ENCODE measurements at places on chromosomes 1 and 21.

DNA sequence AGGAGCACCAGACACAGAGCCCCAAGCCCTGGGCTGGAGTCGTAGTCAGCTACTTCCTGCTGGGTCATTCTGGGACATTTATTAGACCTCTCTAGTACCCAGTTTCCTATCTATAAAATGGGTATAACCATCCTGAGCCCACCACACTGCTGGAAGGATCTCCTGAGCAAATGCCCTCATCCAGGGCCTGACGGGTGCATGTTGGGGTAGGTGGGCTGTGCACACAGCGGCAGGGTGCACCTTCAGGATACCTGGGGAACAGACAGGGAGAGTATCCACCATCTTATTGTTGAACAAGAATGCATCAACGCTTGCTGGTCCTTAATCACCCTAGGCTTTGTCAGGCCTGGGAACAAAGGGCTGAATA, 191.0 kb downstream of the HIVEP3 start:
- DNase-seq = no peak

DNA sequence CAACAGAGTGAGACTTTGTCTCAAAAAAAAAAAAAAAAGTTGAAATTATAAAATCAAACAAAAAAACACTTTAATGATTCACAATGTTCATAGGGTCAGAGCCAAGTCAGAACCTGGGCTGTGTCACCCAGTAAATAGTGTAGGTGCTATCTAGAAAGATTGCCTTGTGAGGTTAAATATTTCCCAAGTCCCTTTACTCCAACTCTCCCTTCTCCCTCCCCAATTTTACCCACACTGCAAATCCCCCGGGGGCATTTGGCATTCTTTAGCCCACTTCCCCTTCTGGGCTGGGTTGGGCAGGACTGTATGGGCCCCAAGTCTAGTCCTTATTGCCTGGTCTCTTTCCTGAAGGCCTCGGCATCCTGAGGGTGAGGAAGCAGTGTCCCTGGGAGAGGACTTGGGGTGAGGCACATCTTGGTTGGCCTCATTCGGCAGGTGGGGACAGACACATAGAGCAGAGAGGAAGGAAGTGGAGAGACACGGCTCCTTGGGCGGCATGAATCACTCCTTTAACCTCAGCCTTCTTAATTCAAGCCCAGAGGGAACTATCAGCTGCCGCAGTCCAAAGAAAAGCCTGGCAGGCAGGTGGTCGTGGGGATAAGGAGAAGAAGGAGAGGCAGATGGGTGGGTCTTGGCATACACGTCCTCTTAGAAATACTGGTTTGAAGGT, 8.2 kb downstream of the ADORA1 start:
- DNase-seq = peak; percentile 82

DNA sequence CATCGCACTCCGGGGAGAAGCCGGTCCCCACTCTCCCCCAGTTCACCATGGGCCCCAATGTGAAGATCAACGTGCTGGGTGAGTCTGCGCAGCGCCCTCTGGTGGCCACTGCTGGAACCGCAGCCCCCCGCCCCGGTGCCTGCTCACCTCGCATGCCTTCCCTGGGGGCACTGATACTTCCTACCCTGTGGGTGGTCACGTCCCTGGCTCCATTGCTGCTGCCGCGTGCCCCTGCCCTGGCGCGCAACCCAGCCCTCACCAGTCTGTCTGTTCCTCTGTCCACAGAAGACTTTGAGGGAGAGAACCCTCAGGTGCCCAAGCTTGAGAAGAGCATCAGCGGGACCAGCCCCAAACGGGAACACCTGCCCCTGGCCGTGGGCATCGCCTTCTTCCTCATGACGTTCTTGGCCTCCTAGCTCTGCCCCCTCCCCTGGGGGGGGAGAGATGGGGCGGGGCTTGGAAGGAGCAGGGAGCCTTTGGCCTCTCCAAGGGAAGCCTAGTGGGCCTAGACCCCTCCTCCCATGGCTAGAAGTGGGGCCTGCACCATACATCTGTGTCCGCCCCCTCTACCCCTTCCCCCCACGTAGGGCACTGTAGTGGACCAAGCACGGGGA, 7.6 kb downstream of the EFNA3 start:
- DNase-seq = peak; percentile 60

- DNase-seq = no peak
Measured at GRCh38 chr1:7583291-7584096, 187.6 kb upstream of the VAMP3 start.

- no peak for DNase-seq
Measured at GRCh38 chr1:8083739-8084484, 57.8 kb upstream of the ERRFI1 start.

DNA sequence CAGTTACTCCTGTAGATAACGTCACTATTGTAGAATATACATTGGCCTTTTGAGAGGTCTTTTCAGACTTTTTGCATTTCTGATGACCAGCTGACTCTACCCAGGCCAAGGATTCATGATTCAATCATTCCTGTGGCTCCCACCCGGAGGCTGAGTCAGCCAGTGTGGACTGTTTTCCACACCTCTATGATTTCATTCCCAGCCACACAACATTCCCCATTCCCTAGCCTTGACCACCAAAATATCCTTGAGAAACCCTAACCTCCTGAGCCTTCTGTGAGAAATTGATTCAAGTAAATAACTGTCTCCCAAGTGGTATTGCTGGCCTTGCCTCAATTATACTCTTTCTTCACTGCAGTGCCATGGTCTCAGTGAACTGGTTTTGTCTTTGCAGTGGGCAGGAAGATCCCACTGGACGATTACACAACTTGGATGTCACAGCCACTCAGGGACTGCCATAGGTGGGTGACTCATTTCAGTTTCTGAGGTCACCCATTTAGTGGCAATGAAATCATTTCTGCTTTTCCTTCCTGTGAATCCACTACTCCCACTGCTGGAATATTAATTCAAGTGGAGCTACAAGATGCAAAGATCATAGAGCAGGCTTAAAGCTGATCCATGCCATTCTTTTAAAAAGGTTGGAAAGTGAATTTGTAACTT, 518.6 kb upstream of the ZP4 start:
- no peak for DNase-seq

DNA sequence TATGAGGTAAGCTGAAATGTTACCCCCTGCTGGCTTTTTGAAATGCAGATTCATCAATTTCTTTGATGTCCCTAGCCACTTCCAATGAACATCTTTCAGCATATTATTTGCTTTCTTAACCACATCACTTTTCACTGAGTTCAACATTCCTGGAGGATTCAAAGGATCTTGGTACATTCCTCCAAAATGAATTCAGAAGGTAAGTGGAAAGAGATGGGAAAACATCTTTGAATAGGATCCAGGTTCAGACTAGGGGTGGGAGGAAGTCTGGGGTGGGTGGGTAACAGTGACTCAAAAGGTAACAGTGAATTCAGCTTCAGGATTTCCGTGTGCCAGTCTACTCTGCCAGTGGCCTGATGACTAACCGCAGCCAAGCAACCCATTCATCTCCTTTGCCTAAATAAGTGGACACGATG, 180.7 kb downstream of the ZC3H11B start:
- no peak for DNase-seq

DNA sequence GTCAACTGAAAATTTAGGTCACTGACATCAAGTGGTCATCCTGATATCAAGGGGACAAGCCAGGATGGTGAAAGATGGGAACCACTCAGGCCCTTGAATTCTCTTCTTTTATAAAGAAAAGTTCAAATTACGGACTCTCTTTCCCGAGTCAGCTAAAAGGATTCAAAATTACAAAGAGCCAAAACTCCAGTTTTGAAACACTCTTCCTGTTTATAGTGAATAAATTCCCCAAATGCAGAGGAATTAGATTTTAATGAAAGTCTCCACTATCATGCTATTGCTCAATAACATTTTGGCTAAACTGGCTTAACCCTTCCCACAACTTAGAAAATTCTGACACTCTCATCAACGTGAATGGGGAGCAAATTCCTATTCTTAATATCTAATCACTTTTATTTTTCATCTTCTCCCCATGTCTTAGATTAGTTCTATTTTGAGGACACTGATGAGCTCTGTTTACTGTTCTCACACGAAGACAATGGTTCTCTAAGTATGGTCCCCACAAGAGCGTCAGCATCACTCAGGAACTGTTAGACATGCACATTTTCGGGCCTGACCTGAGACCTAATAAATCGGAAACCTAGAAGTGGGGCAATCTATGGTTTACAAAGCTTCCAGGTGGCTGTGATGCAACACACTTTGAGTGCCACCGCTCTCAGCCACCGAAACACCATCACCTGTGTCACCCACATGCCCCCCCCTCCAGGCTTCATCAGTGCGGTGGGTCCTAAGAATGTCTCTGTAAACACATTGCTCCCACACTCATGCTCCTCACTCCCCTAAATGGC, 64.4 kb upstream of the TIAM1 start:
- DNase-seq = no peak
